Skin of body (tissue), 3 donors: ENCODE measurements at places on chromosomes 13 and 19.
A peak's percentile ranks its signal among the peaks of the same experiment; 100 is the strongest.

- peak; percentile 3 for DNase-seq
These were observed 943 bp downstream of the SLAIN1 start for GRCh38 chr13:77698201-77699058.

GRCh38 chr19:862581-863314 lies 3.3 kb downstream of the CFD start:
- no peak for DNase-seq

DNA sequence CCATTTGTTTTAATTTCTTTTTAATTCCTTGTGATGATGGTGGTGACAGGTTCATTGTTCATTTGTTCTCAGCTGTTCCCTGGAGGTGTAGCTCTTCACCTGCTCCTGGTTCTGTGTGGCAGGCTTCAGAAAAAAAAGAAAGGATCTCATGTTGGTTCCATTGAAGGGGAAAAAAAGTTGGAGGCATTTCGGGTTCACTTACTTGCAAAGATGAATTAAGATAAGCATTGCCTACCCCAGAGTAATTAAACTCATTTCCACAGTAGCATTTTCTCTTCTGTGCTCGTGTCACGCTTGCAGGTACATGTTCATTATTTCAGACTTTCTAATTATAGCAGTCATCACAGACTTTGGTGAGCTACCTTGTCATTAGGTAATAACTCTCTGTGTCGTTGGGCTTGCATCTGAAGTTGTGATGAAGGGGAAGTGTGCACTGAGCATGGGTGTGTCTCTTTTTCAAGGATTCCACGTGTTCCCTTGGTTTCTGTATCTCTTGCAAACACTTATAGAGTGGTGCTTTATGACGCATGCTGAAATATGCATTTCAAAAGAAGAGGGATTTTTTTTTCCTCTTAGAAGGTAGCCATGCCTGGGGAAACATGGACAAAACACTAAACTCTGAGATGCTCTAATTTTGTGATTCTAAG lies 69.1 kb downstream of the MTUS2 start:
- no peak for DNase-seq

DNA sequence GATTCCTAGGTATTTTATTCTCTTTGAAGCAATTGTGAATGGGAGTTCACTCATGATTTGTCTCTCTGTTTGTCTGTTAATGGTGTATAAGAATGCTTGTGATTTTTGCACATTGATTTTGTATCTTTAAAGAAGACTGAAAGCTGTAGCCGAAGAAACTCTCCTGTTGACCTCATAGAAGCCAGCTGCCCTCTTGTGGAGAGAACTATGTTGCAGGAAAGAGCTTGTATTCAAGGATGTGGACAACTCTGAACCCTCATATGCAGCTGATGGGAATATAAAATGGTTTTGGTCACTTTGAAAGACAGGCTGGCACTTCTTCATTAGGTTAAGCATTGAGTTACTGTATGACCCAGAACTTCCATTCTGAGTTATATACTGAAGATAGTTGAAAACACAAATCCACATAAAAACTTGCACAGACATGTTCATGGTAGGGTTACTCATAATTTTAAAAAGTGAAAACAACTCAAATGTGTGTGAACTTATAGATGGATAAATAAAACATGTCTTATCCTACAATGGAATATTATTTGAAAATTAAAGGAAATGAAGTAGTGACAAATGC lies 65.8 kb upstream of the SLITRK6 start:
- DNase-seq = no peak

- DNase-seq = no peak
These were observed 256.0 kb downstream of the PCDH9 start for GRCh38 chr13:66974174-66974573.

- DNase-seq = peak; percentile 60
These were observed 9.1 kb upstream of the LHFPL6 start for GRCh38 chr13:39612023-39612637.

GRCh38 chr19:14147797-14148605 lies 11.6 kb upstream of the ASF1B start:
- DNase-seq = peak; percentile 59

DNA sequence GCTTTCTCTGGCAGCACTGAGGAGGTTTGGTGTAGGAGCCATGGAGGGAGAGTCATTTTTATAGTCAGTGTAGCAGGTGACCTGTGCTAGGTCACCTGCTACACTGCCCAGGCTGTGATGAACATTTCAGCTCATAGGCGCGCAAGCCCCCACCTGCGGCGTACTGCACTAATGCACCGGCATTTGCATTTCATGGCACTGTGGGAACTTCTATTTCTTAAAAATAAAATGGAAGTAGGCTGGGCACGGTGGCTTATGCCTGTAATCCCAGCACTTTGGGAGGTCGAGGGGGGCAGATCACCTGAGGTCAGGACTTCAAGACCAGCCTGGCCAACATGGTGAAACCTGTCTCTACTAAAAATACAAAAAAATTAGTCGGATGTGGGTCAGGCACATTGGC lies 101.0 kb downstream of the SLC7A1 start:
- DNase-seq = no peak

- DNase-seq = peak; percentile 2
These were observed 685 bp downstream of the VWA8 start for GRCh38 chr13:41960211-41960636.

DNA sequence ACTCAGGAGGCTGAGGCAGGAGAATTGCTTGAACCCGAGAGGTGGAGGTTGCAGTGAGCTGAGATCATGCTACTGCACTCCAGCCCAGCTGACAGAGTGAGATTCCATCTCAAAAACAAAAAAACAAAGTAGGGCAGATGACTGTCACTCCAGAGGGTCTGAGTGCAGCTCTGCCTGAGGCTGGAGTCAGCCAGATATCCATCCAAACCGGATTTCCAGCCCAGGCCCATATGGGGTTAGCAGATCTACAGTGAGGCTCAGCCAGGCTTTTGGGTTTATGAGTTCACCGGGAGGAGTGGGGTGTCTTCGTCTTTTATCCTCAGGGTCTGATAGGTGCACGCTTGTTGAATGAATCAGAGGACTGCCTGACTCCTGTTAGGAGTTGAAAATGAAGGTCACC lies 19.0 kb downstream of the LAMP1 start:
- no peak for DNase-seq

- DNase-seq = no peak
These were observed 211.7 kb downstream of the NHLRC3 start for GRCh38 chr13:39249982-39250381.

DNA sequence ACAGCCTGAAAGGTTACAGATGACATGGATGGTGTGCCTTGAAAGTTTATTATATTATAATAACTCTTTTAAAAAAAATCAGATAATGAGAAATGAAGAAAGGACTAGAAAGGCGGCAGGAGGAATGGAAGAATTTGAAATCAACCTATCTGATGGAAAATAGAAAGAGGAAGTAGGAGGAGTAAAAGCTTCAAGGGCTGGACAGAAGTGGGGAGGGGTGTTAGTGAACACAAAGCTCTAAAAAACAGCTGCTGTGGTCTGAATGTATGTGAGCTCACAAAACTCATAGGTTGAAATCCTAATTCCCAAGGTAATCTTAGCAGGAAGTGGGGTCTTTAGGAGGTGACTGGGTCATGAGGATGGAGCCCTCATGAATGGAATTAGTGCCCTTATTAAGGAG lies 19.5 kb downstream of the CCDC70 start:
- no peak for DNase-seq

DNA sequence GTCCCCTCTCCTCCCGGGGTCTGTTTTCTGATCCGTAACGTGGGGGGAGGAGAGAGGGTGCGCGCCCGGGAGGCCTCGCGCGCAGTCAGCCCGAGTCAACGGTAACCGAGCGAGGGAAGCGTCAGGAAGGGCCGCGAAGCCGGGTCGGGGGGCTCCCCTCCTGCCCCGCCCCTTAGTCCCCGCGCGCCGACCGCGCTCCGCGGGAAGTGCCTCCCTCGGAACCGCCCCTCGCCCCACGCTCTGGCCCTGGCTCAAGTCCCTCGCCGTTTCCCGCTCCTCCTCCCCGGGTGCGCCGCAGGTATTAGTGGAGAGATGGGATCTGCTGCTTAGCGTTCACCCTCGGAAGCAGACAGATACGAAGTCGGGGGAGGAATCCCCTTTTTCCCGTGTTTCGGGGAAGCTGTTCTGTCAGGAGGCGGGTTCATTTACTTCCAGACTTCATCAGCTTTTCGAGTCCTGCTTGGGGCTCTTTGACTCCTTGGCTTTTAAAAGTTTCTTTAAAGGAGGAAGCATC lies 770 bp downstream of the HNRNPM start:
- DNase-seq = no peak

- no peak for DNase-seq
These were observed 4.2 kb downstream of the VPS36 start for GRCh38 chr13:52446265-52446664.

GRCh38 chr19:10812902-10813404 lies 23.1 kb downstream of the TMED1 start:
- DNase-seq = peak; percentile 28

DNA sequence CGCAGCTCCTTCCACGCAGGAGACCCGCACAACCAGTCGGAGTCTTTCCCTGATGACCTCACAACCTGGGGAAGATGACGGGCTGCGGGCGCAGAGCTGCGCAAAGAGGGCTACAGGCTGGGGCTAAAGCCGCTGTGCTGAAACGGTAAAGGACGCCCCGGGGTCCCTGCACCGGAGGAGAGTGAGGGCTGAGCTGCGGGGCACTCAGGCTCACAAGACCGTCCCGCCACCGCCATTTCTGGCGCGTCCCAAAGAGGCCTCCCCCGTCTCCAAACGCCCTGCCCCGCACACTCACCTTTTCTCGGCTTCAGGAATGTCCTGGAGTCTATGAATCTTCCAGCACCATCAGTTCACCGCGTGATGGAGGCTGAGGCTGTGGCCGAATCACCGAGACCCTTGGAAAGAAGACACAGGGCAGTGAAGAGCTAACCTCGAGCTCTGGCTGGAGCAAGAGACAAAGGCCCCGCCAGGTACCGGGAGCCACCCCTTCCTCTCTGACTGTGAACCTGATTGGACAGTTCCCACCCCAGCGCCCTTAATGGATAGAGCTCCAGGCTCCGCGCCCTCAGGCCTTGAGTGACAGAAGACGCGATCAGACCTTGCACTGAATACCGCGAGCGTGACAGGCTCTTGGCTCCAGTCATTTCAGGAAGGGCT lies 41.8 kb upstream of the ZNF429 start:
- peak; percentile 12 for DNase-seq

GRCh38 chr13:21405309-21405708 lies 53.8 kb downstream of the ZDHHC20 start:
- DNase-seq = no peak

DNA sequence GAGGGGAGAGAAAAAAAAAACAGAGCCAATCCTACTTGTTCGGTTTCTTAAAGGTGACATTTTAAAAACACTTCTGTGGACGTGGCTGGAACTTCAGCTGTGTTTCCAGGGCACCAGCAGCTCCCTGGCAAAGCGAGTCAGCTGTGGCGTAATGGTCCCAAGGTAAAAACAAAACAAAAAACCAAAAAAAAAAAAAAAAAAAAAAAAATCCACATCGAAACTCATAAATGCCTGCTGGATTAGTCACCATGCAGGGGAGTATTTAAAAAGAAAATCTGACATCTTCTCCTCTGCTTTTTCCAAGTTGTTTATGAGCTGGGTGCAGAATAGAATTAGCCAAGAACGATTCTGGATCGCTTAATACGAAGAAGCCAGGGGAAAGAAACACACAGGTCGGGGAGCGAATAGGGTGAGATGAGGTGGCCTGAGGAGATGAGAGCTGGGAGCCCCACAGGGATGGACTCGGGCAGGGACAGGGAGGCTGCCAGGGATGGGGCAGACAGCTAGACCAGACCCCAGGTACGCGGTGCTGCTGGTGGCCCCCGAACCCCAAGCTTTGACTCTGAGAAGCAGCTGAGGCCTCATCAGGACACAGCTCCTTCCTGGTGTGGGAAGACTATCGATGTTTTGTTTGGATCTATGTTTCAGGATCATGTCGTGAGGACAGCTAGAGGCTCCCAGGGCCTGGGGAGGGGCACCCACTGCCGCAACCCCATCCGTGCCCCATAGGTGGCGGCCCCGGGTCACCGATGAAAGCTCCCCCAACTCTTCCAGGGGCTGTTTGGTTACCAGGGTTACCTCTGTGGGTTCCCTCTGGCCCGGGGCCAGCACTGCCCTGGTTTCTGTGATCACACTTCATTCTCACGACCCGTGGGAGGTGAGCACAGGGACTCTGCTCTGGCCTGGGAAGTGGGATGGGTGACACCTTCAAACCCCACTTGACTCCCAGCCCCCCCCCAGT lies 3.1 kb upstream of the CTXN1 start:
- DNase-seq = no peak
